Dermis blood vessel endothelial cell (primary cell): ENCODE measurements at places on chromosomes 11 and 22. TPM values are rescaled to one million over a fixed set of nuclear protein-coding genes. Genes with fewer than 3 reads are reported as not detected.

DNA sequence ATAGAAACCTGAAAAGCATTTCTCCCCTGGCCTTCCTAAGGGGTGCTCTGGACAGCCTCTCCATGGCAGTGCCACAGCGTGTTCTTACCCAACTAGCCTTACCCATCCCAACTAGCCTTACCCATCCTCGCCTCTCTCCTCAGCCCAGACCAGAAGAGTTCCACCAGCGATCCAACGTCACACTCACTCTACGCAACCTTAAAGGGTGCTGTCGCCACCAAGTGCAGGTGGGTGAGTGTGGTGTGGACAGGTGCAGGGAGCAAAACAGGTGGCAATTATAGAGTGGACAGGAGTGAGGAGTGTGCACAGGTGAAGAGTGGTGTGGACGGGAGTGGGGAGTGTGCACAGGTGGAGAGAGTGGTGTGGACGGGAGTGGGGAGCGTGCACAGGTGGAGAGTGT, 17.8 kb downstream of the TMEM121B start:
- DNase-seq = no peak

GRCh38 chr11:9642894-9643293, 21.0 kb upstream of the SWAP70 start:
- DNase-seq = no peak

DNA sequence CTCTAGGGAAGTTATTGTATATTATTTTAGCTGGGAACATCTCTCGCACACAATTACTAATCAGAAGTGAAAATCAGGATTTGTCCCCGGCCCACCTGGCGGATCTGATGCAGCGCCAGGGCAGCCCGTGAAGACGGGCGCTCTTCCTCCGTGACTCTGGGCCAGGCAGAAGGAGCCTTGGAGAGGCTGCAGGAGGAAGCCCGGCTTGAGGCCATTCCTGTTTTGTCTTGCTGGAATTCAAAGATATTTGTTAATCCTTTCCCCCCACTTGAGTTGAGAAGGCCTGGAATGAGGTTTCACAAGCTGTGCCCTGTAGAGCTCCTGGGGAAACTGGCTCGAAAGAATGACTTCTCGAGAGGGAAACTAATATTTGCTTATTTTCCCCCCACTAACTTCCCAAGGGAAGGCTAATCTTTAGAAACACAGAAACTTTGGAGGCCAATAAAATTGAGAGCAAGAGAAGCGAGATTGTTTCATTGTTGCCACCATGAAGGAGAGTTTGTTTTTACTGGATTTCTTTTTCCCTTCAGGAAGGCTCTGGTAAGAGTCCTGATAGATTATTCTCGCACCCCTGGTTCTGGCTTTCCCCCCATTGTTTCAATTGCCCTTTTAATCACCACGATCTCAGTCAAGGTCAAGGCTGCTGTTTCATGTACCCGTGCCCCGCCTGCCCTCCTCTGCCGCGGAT, 92.8 kb upstream of the SEPTIN5 start:
- peak; percentile 28 for DNase-seq

DNA sequence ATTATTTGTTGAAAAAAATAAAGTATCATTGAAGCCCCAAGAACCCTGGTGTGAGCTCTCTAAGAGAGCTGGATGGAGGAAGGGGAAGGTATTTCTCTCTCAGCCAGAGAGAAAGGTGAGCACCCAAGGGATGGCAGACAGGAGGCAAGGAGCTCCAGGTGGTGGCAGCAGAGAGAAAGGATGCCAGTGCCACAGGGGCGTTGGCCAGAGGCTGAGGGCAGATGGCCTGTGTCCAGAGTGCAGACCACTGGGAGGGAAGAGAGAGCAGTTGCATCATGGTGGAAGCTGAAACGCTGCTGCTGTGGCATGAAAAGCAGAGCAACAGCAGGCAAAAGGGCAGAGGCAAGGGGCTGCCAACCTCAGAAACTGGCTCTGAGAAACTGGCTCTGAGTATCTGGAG, 8.5 kb downstream of the SPON1 start:
- no peak for DNase-seq

- no peak for DNase-seq
These were observed 864 bp upstream of the USP28 start for GRCh38 chr11:113876074-113876797.

GRCh38 chr11:85109141-85109540, 518.0 kb downstream of the DLG2 start:
- DNase-seq = no peak

- DNase-seq = no peak
These were observed 11.3 kb downstream of the KCTD17 start for GRCh38 chr22:37062702-37063381.

GRCh38 chr22:19937616-19938473, 3.7 kb upstream of the COMT start:
- peak; percentile 50 for DNase-seq

DNA sequence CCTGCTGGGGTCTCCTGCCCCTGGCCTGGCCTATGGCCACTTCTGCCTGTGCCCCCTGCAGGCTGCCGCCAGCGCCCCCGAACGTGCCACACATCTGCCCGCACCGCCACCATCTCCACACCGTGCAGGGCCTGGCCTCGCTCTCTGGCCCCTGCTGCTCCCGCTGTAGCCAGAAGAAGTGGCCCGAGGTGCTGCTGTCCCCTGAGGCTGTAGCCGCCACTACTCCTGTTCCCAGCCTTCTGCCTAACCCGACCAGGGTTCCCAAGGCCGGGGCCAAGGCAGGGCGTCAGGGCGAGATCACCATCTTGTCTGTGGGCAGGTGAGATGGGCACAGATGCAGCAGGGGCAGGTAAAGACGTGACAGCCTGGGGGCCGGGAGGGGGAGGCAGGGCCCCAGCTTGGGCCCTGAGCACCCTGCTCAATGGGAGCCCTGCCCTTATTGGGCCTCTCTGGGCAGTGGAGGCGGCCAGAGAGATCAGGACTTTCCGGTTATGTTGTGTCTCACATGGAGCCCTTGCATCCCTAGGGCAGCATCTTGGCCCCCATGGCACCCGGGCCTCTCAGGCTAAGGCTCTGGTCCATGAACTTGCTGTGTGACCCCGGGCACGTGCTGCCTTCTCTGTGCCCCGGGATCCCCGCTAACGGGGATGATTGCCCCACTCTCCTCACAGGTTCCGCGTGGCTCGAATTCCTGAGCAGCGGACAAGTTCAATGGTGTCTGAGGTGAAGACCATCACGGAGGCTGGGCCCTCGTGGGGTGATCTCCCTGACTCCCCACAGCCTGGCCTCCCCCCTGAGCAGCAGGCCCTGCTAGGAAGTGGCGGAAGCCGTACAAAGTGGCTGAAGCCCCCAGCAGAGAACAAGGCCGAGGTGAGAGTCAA, 18.5 kb downstream of the RELT start:
- no peak for DNase-seq

DNA sequence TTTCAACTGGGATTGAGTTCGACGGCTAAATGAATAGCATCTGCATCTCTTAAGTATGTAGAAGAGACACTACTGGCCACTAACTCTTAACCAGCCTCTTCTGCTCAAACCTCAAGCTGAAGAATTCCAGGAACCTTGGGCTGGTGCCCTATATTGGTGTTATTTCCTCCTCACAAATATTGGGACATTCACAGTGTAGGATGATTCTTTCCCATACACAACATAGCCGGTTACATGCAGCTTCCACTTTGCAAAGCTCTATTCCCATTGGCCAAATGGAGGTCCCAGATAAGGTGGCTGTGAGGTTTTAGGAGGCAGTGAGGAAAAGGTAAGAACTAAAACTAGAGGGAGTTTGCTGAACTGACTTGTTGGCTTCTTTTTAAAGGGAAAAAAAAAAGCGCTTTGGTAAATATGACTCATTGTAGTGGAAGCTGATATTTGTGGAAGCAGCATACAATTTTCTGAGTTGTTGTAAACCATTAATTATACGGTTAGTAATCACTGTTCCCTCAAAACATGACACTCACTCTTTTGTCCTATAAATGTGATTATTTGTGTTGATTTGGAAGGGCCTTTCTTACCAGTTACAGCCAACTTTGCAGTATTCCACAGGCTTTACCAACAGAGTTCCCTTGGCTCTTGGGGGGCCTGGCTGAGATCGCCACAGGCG, 17.6 kb downstream of the C22orf31 start:
- DNase-seq = peak; percentile 50

- DNase-seq = no peak
These were observed 10.4 kb downstream of the GNAZ start for GRCh38 chr22:23080613-23081290.

DNA sequence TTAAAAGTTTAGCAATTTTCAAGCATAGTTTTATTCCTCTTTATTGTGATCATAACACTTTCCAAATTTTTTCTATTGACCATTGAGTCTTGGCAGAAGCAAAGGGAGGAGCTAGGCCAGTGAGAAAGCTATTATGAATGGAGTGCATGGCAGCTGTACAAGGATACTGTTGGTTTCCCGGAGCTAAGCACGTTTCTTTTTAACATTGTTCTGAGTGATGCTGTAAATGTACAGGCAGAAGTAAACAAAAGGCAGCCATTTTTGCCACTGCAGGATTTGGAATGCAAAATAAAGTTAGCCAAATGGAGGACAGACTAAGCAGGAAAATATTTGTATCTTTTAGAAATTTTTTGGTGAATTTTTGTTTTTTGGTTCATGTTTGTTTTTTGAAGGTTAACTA, 16.2 kb downstream of the CBL start:
- peak; percentile 71 for DNase-seq

The KRTAP5-9 gene
- not detected in 2 replicates for total RNA-seq

The PIWIL4 gene
- 0.79 and 1.2 TPM in 2 replicates for total RNA-seq

The TRPC6 gene
- total RNA-seq = 8.2 and 28.3 TPM in 2 replicates

The GLB1L2 gene
- 0.17 and 0.60 TPM in 2 replicates for total RNA-seq
